ENCODE measurements at places on chromosomes 16 and 17.

DNA sequence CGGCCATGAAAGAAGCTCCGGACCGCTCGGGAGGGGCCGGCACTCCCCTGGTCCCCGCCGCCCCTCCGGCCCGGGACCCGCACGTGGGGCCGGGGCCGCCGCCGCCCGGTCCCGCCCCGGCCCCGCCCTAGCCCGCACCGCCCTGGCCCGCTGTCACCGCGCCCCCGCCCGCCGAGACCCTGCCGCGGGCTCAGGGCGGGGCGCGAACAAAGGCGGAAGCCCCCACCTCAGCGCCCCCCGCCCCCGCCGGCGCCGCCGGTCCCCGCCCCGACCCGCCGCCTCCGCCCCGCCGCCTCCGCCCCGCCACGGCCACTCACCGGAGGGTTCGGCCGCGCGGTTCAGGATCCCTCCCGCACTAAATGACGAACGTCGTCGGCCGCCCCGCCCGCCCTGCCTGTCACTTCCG lies at the start of gene ARHGDIA:
TSS of gene ARHGDIA (minus strand) at position 357 of the 406 bp plus-strand sequence. CDS start 1,407 bp downstream, outside the sequence.
- no peak for DNase-seq

DNA sequence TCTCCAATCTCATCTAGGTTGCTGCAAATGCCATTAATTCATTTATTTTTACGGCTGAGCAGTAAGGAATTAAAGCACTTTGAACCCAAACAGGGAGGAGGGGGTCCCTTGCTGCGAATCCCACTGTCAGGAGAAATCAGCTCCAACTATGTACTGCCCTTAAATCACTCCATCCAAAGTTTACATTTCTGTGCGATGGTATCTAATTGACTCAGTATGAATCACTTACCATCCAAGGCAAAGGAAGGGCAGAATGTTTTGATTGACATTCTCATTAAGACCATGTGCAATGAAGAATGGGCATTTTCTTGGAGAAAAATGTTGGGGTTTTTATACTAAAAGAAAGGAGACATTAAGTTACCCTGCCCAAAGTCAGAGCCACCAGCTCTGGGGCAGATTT lies 47.7 kb upstream of the XYLT1 start:
- DNase-seq = no peak

DNA sequence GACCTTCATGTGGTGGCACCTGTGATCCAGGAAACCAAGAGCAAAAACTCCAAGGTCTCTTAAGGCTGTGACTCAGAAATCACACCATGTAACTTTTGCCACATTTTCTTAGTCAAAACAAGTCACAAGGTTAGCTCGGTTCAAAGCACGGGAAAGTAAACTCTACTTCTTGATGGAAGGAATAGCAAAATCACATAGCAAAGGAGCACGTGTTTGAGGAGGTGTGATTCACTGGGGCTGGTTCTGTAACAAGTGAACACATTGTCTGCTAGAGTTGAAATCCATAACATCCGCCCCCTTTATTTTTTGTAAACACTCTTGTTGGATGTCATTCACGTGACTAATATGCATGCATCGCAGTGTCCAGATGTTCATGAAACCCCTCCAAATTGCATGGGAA lies 415.0 kb upstream of the MAF start:
- DNase-seq = no peak

GRCh38 chr17:15742051-15742795 lies 10.1 kb downstream of the TBC1D26 start:
- DNase-seq = no peak

DNA sequence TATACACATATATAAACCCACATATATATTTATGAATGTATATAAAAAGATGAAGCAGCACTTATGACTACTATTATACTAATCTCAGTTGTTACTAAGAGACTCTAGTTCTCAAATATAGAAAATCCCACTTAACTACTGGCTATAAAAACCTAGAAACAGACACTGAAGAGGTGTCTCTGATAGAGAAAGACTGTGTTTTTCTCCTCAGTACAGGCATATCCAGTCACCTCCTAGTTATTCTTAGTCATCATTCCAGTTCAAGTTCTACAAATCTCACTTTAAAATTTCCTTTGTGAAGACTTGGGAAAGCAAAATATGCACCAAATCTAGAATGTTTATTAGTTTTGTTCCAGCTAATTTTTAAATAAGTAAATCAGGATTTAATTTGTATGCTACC lies 93.9 kb downstream of the STH start:
- no peak for DNase-seq

DNA sequence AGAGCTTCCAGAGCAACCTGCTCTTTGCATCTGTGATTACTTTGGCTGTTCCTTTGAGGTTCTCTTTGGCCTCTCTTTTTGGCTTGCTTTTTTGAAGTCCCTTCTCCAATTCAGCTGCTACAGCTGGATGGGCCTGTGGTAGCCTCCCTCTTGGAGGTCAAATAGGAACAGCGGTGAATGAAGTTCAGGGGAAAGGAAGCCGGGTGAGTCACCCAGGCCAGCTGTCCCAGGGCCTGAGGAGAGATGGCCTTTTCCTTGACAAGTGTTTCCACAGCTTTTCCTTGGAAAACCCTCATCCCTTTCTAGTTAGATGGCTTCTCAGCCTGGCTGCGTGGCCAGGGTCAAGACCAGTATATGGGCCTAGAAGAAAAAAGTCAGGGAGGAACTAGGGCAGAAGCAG lies 103.1 kb downstream of the STX8 start:
- DNase-seq = no peak

DNA sequence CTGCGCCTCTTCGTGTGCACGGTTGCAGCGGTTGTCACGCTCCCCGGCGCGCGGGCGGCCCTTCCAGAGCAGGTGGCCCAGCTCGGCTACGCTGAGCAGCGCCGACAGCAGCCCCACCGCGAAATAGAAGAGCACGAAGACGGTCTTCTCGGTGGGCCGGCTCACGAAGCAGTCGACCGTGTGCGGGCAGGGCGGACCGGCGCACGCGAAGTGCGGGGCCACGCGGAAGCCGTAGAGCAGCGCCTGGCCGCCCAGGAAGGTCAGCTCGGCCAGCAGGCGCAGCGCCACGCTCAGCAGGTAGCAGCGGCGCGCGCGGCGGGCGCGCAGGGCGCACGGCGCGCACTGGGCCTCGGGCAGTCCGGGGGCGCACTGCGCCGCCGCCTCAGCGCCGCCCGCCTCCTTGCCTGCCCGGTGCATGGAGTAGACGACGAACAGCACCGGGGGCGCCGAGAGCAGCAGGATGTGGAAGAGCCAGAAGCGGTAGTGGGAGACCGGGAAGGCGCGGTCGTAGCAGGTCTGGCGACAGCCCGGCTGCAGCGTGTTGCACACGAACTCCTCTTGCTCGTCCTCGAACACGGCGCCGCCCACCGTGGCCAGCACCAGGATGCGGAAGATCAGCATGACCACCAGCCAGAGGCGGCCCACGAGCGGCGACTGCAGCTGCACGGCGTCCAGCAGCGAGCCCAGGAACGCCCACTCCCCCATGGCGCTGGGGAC lies 1.3 kb downstream of the GJD3 start:
- no peak for DNase-seq

GRCh38 chr16:68636818-68637217 lies 8.3 kb upstream of the CDH3 start:
- DNase-seq = no peak

DNA sequence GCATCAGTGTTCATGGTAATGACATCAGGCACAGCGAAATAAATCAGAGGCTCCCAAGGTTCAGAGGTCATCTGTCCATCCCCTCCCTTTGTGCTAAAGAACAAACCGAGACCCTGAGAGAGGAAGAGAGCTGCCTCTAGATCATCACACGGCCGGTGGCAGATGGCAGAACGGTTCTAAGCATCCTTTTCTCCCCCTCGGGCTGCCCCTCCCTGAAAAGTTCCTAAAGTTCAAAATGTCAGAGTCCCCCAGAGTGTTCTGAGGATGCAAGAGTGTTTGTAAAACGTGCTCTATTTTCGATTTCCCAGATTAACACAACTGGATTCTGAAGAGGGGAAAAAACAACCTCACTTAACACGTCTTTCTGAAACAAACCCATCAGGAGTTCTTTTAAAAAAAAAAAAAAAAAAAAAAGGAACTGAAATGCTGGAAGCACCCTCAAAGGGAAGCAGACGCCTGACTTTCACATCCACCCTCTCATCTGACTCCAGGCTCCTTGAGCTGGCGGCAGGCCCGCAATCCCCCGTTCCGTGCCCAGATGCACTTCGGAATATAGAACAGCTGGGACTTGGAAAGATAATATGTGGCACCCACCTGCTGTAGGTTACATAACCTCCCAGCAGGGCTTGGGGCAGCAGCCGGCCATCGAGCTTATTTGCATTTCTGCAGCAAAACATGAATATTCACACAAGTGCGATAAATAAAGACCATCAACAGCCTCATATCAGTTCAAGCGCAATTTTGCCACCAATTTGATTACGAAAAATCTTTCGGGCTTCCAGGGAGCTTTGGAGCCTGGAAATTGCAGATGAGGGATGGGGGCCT lies 115.5 kb upstream of the SMURF2 start:
- DNase-seq = no peak

DNA sequence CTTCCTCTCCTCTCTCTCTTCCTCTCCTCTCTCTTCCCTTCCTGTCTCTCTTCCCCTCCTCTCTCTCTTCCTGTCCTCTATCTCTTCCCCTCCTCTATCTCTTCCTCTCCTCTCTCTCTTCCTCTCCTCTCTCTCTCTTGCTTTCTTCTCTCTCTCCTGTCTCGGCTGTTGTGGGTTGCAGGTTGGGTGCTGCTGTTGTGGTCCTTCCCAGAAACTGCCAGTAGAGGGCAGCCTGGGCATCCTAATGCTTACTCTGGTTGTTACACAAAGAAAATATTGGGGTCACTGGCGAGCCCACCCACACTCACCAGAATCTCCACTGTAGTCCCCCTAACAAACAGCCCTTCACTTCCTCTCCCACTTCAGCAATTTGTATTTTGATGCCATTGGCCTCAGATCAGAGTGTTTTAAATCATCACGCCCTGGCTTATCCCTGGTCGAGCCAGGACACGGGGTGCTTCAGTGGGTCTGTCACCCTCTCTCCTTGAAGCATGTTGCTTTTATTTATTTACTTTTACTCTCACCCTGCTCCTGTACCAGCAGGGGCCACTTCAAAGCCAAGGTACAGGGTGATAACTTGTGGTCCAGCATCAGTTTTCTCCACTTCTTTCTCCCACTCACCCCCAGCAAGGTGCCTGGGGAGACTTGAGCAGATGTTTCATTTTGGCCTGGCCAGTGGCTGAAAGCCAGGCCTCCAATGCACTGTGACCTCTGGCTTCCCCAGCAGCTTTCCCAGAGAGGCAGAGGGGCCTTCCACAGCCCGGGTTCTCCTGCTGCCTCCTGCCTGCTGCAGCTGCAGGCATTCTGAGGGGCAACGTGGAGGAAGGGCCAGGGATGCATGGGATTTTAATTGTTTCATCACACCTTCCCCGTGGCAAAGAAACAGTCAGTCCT lies 4.7 kb upstream of the MMP15 start:
- peak; percentile 47 for DNase-seq

- DNase-seq = no peak
Observed at GRCh38 chr17:4858882-4859260, 25.7 kb downstream of the MINK1 start.

DNA sequence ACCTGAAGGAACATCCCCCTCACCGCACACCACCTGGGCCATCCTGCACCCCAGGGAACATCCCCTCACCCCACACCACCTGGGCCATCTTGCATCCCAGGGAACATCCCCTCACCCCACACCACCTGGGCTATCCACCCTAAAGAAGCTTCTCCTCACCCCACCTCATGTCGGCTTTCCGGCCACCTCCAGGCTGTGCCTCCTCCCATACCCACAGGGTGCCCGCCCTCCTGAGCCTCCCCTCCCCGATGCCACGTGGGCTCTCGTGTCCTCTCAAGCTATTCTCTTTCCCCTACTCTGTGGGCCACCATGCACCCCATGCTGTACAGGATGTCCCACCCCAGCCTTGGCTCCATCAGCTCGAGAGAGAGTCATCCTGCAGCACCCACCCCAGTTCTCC lies 18.0 kb downstream of the MYLK3 start:
- no peak for DNase-seq

- no peak for DNase-seq
Observed at GRCh38 chr16:54142787-54143186, 143.8 kb downstream of the IRX3 start.

DNA sequence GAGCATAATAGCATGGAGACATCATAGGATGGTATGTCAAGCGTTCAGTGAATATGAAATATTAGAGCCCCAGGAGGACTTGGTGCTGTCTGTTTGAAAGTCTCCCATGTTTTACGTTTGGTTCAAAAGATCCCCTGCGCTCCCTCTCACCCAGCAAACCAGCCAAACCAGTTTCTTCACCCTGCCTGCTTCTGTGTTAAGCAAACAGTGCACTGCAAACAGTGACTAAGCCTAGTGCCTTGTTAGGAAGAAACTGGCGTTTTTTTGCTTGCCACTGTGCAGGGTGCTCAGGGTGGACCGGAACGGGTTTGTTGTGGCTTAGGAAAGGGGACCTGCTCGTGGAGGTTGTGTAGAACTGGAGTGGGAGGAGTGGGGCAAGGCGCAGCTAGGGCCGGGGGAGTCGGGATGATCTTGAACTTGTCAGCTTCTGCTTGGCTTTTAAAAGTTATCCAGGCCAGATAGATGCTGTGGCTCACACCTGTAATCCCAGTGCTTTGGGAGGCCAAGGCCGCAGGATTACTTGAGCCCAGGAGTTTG lies 7.7 kb downstream of the CDH1 start:
- no peak for DNase-seq

GRCh38 chr17:67707442-67707841 lies 10.3 kb upstream of the NOL11 start:
- no peak for DNase-seq

DNA sequence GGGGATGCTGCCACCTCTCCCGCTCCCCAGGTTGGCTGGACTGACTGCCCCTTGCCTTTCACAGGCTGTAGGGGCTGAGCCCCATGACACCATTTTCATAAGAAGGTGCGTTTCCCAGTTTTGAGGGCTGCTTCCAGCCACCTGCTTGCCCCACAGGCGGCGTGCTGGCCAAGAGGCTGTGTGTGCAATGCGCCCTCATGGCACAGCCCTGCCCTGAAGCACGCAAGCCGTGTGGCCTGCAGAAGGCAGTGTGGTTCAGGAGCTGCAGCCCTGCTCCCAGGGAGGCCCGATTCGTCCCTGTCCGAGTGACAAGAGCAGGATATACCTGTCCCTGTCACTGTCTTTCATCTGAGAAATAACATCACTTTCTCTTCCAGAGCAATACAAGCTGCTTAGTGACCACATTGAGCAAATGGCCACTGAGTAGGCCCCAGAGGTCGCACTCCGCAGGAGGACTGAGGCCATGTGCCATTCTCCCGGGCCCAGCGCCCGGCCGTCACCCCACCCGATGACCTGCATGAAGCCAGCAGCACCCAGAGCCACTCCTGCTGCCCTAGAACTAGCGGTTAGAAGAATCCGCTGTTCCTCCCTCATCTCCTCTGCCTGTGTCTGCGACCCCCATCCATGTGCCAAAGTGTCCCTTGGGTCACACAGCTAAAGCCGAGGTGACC lies 24.2 kb downstream of the CIBAR2 start:
- DNase-seq = no peak
